ENCODE measurements at places on chromosomes 4 and X. TPM values are rescaled to one million over a fixed set of nuclear protein-coding genes. Genes with fewer than 3 reads are reported as not detected.

DNA sequence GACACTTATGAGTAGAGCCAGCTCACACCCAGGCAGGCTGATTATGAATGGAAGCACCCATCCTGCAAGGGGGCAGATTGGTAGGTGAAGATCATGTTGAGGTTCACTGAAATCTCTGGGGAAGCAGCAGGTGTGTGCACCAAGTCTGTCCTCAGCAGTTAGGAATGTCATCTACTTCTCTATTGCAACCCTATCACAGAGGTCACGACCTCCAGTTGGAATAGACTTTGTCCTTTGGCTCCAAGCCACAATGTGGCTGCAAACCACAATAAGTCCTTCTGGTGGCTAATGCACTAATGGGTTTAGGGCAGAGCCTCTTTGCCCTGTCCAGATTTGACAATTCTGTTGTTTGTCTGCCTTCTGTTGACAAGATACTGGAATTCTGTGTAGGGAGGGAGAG is 1056.7 kb downstream of the PCDH19 start:
- no peak overlapping the region for H3K4me3 ChIP-seq
- no peaks in the 10 kb centered on the region for H3K27me3 ChIP-seq
- no peaks in the 10 kb centered on the region for H3K36me3 ChIP-seq
- DNase-seq = no peak

- H3K27ac ChIP-seq = no peak overlapping the region
- no peak for DNase-seq
- no peaks in the 10 kb centered on the region for H3K27me3 ChIP-seq
- no peak overlapping the region for H3K4me3 ChIP-seq
- H3K4me1 ChIP-seq = no peaks in the 10 kb centered on the region
- no peaks in the 10 kb centered on the region for H3K36me3 ChIP-seq
Measured at GRCh38 chr4:147367891-147368290, 113.0 kb upstream of the EDNRA start.

GRCh38 chr4:155639704-155640523 is 26.7 kb upstream of the GUCY1A1 start:
- no peaks in the 10 kb centered on the region for H3K36me3 ChIP-seq
- H3K27me3 ChIP-seq = no peaks in the 10 kb centered on the region
- no peak overlapping the region for H3K27ac ChIP-seq

- H3K27ac ChIP-seq = no peak overlapping the region
- no peaks in the 10 kb centered on the region for H3K36me3 ChIP-seq
- no peak overlapping the region for H3K4me3 ChIP-seq
- DNase-seq = no peak
Measured at GRCh38 chr4:118081434-118081833, 47.1 kb downstream of the NDST3 start.

DNA sequence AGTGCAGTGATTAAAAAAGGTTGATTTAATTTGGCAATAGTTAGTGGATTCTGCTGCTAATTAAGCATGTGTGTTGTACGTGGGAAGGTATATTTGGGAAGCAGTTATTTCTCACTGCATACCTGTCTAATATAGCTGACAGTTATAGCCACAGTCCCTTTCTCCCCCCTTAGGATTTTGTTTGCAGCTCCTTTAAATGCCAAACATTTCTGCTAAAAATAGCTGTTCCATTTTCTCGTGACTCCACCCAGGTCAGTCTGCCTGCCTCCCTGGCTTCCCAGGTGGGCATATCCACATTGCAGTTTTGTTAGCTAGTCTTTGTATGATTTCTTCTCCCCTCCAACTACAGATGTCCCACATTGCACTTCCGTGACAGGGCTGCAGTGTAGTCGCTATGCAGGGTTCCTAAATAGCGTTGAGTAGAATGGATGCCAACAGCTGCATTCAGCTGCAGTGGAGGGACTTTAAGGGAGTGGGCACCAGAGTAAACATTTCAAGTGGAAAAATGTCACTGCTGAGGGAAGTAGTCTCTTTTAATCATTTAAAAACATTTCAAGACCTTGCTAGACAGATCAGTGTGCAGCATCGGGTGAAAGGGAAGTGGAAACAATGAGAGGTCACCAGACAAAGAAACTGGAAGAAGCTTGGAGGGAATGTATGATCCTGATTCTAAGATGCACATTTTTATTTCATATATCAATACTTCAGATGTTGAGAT is 326.3 kb downstream of the RAPGEF2 start:
- H3K27ac ChIP-seq = no peak overlapping the region
- H3K36me3 ChIP-seq = no peaks in the 10 kb centered on the region
- H3K4me1 ChIP-seq = no peaks in the 10 kb centered on the region
- DNase-seq = no peak

GRCh38 chrX:153647461-153648357 is 706 bp downstream of the DUSP9 start:
- no peaks in the 10 kb centered on the region for H3K36me3 ChIP-seq
- H3K27me3 ChIP-seq = no peaks in the 10 kb centered on the region
- no peak for DNase-seq
- peak overlapping the region; percentile 36 for H3K4me3 ChIP-seq
- no peak overlapping the region for H3K27ac ChIP-seq
- peaks cover 18% of the 10 kb centered on the region for H3K4me1 ChIP-seq

DNA sequence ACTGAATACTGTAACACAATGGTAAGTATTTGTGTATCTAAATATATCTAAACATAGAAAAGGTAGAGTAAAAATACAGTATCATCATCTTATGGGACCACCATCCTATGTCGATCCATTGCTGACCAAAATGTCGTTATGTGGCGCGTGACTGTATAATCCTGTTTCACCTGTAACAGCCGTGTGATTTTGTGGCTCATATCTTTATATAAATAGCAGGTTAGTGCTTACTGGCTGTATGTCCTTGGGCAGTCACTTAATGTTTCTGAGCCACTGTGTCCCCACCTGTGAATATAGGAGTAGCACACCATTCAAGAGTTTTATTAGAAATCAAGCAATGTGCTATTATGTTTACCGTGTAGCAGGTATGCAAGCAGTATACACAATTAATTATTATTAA is 226.2 kb upstream of the FAT1 start:
- H3K27ac ChIP-seq = no peak overlapping the region
- no peaks in the 10 kb centered on the region for H3K36me3 ChIP-seq
- no peak overlapping the region for H3K4me3 ChIP-seq

- H3K4me3 ChIP-seq = no peak overlapping the region
- DNase-seq = no peak
- H3K36me3 ChIP-seq = no peaks in the 10 kb centered on the region
- no peak overlapping the region for H3K27ac ChIP-seq
- no peaks in the 10 kb centered on the region for H3K4me1 ChIP-seq
- H3K27me3 ChIP-seq = no peaks in the 10 kb centered on the region
Measured at GRCh38 chr4:139540632-139541031, 15.4 kb downstream of the SETD7 start.

DNA sequence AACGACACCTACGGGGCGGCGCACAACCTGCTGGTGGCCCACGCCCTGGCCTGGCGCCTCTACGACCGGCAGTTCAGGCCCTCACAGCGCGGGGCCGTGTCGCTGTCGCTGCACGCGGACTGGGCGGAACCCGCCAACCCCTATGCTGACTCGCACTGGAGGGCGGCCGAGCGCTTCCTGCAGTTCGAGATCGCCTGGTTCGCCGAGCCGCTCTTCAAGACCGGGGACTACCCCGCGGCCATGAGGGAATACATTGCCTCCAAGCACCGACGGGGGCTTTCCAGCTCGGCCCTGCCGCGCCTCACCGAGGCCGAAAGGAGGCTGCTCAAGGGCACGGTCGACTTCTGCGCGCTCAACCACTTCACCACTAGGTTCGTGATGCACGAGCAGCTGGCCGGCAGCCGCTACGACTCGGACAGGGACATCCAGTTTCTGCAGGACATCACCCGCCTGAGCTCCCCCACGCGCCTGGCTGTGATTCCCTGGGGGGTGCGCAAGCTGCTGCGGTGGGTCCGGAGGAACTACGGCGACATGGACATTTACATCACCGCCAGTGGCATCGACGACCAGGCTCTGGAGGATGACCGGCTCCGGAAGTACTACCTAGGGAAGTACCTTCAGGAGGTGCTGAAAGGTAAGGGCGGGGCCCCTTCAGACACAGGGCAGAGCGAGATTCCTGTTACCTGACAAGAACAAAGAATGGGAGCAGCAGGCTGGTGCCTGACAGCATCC is 11.7 kb downstream of the RPL9 start:
- H3K4me1 ChIP-seq = peaks cover 11% of the 10 kb centered on the region
- no peaks in the 10 kb centered on the region for H3K36me3 ChIP-seq
- peak overlapping the region; percentile 37 for H3K4me3 ChIP-seq
- peak; percentile 60 for DNase-seq
- no peaks in the 10 kb centered on the region for H3K27me3 ChIP-seq
- peak overlapping the region; percentile 58 for H3K27ac ChIP-seq

DNA sequence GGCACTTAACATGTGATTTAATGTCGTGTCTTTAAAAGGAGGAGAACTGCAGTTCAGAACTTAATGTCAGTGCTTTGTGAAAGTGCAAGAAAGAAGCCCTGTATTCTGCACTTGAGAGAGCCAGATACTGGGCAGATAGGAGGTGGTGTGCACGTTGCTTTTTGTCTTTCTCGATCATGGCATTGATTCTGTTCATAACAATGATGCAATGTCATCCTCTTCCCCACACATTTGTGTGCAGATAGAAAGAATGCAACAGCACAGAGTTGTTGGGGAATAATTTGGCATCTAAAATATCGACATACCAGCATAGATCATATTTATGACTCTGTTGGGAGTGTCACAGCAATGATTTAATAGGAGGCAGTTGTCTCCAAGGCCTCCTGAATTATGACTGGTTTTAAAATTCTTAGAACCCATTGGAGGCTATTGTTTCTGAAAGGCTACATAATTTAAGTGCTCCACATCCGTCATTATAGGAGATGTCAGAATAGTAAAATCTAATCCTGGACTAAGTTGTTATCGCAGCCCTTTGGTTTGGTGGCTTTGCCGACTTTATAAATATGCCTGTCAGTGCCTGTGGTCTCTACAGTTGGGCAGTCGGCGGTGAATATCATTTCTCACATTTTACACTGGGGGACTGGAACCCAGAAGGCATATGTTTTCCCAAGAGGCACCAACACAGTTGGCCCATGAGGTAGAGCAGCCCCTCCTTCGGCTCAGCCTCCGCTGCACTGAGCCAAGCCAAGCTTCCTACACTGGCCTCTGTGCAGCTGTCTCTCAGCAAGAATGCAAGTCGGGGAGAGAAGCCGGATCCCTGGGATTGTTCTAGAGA is 124.9 kb downstream of the PTTG2 start:
- no peak overlapping the region for H3K27ac ChIP-seq
- H3K4me3 ChIP-seq = no peak overlapping the region
- no peaks in the 10 kb centered on the region for H3K27me3 ChIP-seq
- peaks cover 19% of the 10 kb centered on the region for H3K4me1 ChIP-seq
- no peaks in the 10 kb centered on the region for H3K36me3 ChIP-seq
- DNase-seq = no peak

DNA sequence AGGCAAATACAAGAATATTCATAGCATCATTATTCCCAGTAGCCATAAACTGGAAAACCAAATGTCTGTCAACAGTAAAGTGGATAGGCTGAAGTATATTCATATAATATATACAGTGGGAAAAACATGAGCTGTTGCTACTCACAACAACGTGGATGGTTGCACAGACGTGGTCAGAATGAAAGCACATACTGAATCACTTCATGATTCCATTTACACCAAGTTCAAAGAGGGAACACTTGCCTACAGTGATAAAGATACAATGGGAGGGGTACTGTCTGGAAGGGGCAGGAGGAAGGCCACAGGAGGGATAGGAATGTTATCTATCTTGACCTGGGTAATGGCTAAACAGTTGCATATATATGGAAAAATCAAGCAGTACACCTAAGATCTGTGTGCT is 25.3 kb downstream of the APBB2 start:
- no peaks in the 10 kb centered on the region for H3K36me3 ChIP-seq
- no peak overlapping the region for H3K4me3 ChIP-seq
- no peak for DNase-seq
- no peaks in the 10 kb centered on the region for H3K27me3 ChIP-seq
- no peaks in the 10 kb centered on the region for H3K4me1 ChIP-seq

GRCh38 chrX:108439426-108439942 is at the start of gene COL4A5:
TSS of gene COL4A5 (plus strand) at chrX:108439838. CDS start at chrX:108440126, 288 bp downstream.
- no peak for DNase-seq
- no peaks in the 10 kb centered on the region for H3K4me1 ChIP-seq
- peak within 1 kb of the TSS; percentile 39 for H3K4me3 ChIP-seq
- H3K27ac ChIP-seq = no peak within 1 kb of the TSS
- no peaks in the 10 kb centered on the region for H3K36me3 ChIP-seq

DNA sequence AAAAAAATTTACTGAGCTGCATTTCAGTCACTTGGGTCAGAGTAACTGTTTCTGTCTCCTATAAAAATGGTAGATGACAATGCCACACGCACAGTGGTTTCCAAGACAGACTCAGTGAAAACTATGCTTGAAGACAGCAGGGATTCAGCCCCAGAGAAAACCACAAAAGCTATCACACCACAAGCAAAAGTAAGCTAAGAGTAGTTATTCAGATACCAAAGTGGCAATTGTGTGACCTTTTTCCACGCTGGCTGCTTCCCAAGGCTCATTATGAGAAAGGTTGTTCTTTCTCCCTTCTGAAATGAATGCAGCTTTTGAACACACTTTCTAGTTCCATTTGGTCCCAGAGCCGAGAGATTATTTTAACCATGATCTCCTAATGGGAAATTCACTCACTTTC is 46.4 kb upstream of the GPM6B start:
- H3K4me1 ChIP-seq = no peaks in the 10 kb centered on the region
- no peak overlapping the region for H3K27ac ChIP-seq

- no peaks in the 10 kb centered on the region for H3K36me3 ChIP-seq
- H3K4me3 ChIP-seq = no peak overlapping the region
- DNase-seq = no peak
- H3K27ac ChIP-seq = no peak overlapping the region
- no peaks in the 10 kb centered on the region for H3K4me1 ChIP-seq
- no peaks in the 10 kb centered on the region for H3K27me3 ChIP-seq
Measured at GRCh38 chr4:61923179-61923578, 723.1 kb downstream of the ADGRL3 start.

DNA sequence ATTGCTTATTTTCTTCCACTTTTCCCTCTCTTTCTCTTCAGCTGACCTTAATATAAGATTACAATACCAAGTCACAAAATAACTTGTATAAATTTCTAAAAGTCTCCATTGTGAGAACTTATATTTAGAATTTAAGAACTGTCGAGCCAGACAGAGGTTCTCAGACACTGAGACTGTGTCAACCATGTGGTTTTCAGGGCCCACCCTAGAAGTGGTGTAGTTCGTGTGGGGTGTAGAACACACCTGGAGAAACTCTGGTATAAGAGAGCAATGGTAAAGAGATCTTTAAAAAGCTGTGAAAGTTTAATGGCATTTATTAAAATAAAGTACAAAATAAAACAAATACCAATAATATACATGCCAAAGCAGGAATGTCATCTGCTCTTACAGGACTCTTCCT is 19.7 kb downstream of the CPEB2 start:
- H3K36me3 ChIP-seq = no peaks in the 10 kb centered on the region
- no peaks in the 10 kb centered on the region for H3K4me1 ChIP-seq
- H3K4me3 ChIP-seq = no peak overlapping the region
- H3K27me3 ChIP-seq = no peaks in the 10 kb centered on the region
- DNase-seq = no peak

AIMP1 gene
- total RNA-seq = 40.4 TPM

MAGEB4 gene
- not detected for total RNA-seq

CHST7 gene
- total RNA-seq = 1.7 TPM

CXCL3 gene
- total RNA-seq = 3.3 TPM

CLGN gene
- total RNA-seq = 0.40 TPM

MAP7D2 gene
- total RNA-seq = 5.3 TPM

MAGEB10 gene
- total RNA-seq = not detected

Data from Peyer's patch (tissue), 4 donors.